ENCODE measurements at places on chromosomes 7 and 10. TPM values are rescaled to one million over a fixed set of nuclear protein-coding genes. Genes with fewer than 3 reads are reported as not detected.

CUX1 gene
- 31.5 TPM for total RNA-seq

DNA sequence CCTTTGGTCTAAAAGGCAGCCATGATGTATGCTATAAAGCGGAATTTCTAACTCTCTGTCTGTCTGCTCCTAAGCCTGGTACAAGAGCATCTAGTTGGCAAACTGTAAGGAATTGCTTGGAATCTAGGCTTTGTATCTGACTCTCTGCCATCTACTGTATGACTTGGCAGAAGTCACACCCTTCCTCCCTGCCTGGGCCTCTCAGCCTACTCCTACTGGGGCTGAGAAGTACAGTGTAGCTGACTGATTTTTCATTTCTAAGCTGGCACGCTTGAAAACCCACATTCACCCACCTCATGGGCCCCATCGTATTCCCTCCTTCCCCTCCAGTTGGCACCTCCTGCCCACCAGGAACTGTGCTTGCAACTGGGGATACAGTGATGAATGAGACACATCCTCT is 435.2 kb downstream of the PLXNA4 start:
- H3K36me3 ChIP-seq, result no peaks in the 10 kb centered on the region
- H3K27me3 ChIP-seq, result no peaks in the 10 kb centered on the region
- no peaks in the 10 kb centered on the region for H3K4me1 ChIP-seq
- no peak overlapping the region for H3K4me3 ChIP-seq
- H3K27ac ChIP-seq, result no peak overlapping the region
- no peak for DNase-seq

- H3K4me3 ChIP-seq, result peak overlapping the region; percentile 90
- no peaks in the 10 kb centered on the region for H3K27me3 ChIP-seq
- DNase-seq, result no peak
- H3K27ac ChIP-seq, result peak overlapping the region; percentile 84
- peaks cover 28% of the 10 kb centered on the region for H3K4me1 ChIP-seq
Observed at GRCh38 chr10:24722131-24722675, 1.5 kb downstream of the ARHGAP21 start.

DNA sequence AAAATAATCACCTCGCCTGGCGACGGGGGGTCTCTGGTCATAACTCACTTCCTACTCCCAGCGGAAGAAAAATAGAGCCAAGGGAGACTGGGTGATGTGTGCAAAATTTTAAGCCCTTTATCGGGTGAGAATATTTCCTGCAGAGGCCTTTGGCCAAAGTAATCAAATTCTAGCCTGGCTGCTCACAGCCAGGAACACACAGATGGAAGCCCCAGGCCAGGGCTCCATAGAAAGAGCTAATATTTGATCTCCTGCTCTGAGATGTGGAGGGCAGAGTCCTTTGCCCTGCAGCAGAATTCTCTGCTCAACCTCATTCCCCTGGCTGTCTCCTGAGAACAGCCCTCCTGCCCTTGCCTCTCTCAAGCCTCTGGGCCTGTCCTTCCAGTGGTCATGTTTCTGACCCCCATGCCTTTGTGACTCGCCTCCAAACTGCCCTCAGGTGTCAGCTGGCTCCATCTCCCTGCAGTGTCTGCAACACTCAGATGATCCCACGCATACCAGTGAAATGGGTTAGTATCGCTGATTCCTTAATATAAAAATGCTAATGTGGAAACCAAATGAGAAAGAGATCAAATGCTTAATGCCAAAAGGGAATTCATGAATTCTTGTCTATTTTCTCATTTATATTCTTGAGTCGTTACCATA is 34.5 kb downstream of the FRMD4A start:
- no peak for DNase-seq
- no peaks in the 10 kb centered on the region for H3K36me3 ChIP-seq
- H3K4me1 ChIP-seq, result no peaks in the 10 kb centered on the region

HIP1 gene
- 4.1 TPM for total RNA-seq

DNA sequence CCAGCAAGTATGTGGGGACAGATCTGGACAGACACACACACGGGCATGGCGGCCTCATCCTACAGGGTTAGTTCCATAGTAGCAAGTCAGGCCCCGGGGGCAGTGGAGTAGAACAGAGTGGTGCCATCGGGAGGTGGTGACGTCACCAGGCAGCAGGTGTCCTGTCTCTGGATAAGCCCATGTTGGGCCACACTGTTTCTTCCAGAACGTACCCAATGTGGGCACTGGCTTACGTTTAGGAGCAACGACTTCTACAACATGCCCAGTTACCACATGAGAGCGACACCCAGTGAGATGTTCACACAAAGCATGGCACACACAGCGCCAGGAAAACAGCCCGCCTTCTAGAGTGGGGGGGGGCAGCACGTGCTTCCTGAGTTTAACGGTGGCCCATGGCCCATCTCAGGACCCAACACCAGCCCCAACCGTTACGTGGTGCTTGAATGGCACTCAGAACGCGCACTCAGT is 67.8 kb downstream of the CTBP2 start:
- H3K4me1 ChIP-seq, result no peaks in the 10 kb centered on the region
- H3K27me3 ChIP-seq, result no peaks in the 10 kb centered on the region
- H3K36me3 ChIP-seq, result no peaks in the 10 kb centered on the region
- no peak overlapping the region for H3K27ac ChIP-seq
- H3K4me3 ChIP-seq, result no peak overlapping the region

DNA sequence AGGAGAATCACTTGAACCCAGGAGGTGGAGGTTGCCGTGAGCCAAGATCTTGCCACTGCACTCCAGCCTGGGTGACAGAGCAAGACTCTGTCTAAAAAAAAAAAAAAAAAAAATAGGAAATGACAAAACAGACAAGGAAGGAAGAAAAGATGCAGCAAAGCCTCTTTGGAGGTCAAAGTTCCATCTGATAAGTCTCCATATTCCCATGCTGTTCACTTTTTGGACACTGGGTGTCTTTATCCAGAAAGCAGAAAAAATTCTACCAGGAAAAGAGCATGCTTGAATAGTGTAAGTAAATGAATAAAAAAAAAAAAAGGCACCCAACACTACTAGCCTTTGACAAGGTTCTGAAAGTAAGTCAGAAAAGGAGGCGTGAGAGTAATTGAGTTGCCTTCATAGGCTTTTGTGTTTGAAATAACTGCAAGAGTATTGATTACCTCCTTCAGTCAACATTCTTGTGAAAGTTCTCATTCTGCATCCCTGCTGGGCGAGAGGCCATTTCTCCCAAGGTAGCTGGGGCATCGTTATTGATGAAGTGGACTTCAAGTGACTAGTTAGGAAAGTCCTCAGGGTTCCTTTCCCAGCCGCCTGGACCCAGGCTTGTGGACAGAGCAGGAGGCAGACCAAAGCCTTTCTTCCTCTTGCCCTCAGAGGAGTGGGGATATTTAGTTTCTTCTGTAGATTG is 133.3 kb upstream of the KIF5B start:
- H3K27me3 ChIP-seq, result peaks cover 8% of the 10 kb centered on the region
- H3K27ac ChIP-seq, result no peak overlapping the region
- DNase-seq, result no peak
- H3K36me3 ChIP-seq, result no peaks in the 10 kb centered on the region
- H3K4me3 ChIP-seq, result no peak overlapping the region

ADIRF gene
- total RNA-seq, result not detected

GRCh38 chr7:141328290-141328689 is 222.9 kb upstream of the AGK start:
- DNase-seq, result no peak
- peaks cover 3% of the 10 kb centered on the region for H3K27me3 ChIP-seq
- H3K4me1 ChIP-seq, result no peaks in the 10 kb centered on the region

RPA3 gene
- total RNA-seq, result 93.0 TPM

TACC2 gene
- not detected for total RNA-seq

THSD7A gene
- total RNA-seq, result not detected

DNA sequence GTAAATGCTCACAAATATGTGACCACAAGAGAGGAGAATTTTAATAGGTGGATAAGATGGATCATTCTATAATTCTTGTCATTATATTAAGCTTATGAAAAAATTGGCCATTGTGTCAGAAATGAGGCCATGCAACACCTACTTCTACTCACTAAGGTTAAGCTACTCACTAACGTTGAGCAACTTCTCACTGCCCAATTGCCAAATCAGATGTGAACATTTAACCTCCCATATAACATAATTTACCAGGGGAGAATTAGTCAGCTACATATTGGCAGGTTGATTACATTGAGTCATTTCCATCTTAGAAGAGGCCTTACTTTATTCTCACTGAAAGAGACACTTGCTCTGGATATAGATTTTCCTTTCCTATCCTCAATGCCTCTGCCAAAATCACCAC is 211.2 kb upstream of the DGKB start:
- no peak overlapping the region for H3K27ac ChIP-seq
- H3K4me3 ChIP-seq, result no peak overlapping the region
- no peaks in the 10 kb centered on the region for H3K4me1 ChIP-seq
- no peak for DNase-seq
- no peaks in the 10 kb centered on the region for H3K36me3 ChIP-seq

All from activated CD4-positive, alpha-beta T cell treated with anti-CD3 and anti-CD28 coated beads, Interleukin-2, amount 10 ng/mL, durations not matched to agents 24 days and 14 days (primary cell).